ENCODE measurements at places on chromosomes 16 and 17.

DNA sequence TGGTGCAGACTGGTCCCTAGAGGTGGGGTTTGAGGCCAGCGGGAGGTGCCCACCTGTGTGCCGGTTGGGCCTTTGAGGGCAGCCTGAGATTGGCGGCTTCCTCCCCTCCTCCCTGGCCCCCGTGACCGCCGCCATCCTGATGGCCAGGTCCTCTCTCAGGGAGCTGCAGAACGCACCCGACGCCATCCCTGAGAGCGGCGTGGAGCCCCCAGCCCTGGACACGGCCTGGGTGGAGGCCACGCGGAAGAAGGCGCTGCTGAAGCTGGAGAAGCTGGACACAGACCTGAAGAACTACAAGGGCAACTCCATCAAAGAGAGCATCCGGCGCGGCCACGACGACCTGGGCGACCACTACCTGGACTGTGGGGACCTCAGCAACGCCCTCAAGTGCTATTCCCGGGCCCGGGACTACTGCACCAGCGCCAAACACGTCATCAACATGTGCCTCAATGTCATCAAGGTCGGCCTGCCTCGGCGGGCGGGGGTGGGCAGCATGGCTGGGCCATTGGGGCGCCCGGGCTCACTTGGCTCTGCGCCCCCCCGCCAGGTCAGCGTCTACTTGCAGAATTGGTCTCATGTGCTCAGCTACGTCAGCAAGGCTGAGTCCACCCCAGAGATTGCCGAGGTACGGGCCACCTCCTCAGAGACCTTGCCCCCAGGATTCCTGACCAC, 2.8 kb downstream of the GPS1 start:
- no peak for DNase-seq

DNA sequence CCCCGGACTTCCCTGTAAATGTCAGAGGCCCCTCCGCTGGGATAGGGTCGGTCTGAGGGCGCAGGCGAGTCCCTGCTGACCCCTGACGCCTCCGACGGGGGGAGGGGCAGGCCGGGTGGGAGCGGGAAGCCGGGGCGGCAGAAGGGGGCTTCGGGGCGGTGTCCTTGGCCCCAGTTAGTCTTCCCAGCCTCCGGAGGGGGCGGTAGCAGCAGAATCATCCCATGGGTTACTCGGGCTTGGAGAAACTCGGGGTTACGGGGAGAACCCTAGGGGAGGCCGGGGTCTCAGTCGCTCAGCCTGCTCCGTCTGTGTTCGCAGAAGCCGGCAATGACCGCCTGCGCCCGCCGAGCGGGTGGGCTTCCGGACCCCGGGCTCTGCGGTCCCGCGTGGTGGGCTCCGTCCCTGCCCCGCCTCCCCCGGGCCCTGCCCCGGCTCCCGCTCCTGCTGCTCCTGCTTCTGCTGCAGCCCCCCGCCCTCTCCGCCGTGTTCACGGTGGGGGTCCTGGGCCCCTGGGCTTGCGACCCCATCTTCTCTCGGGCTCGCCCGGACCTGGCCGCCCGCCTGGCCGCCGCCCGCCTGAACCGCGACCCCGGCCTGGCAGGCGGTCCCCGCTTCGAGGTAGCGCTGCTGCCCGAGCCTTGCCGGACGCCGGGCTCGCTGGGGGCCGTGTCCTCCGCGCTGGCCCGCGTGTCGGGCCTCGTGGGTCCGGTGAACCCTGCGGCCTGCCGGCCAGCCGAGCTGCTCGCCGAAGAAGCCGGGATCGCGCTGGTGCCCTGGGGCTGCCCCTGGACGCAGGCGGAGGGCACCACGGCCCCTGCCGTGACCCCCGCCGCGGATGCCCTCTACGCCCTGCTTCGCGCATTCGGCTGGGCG, 542 bp downstream of the GUCY2D start:
- no peak for DNase-seq

- no peak for DNase-seq
Observed at GRCh38 chr17:64423881-64424280, 25.0 kb upstream of the MILR1 start.

DNA sequence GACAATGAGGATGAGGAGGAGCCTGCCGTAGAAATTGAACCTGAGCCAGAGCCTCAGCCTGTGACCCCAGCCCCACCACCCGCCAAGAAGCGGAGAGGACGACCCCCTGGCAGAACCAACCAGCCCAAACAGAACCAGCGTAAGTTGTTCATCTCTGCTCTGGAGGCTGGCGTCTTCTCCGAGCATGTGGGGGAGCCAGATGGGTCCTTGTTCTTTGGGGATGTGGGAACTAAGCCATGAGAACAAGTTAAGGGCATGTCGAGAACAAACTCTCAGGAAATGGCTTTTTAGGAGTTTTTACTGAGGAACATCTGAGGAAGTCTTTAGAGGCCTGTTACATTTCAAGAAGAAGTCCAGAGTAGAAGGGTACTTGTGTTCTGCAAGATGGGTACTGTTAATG, 8.2 kb upstream of the CARMIL2 start:
- DNase-seq = no peak

DNA sequence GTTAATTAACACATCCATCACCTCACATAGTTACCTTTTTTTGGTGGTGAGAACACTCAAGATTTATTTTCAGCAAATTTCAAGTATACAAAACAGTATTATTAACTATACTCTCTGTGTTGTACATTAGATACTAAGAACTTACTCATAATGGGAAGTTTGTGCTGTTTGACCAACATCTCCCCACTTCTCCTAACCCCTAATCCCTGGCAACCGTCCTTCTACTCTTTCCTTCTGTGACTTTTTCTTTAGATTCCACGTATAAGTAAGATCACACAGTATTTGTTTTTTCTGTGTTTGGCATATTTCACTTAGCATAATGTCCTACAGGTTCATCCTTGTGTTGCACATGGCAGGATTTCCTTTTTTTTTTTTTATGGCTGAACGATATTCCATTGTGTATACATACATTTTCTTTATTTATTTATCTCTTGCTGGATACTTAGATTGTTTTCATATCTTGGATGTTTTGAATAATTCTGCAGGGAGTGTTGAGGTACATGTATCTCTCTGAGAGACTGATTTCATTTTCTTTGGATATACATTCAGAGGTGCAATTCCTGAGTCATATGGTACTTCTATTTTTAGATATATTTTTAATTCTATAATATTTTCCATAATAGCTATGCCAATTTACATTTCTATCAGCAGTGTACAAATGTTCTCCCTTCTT, 19.0 kb downstream of the PPM1D start:
- no peak for DNase-seq

DNA sequence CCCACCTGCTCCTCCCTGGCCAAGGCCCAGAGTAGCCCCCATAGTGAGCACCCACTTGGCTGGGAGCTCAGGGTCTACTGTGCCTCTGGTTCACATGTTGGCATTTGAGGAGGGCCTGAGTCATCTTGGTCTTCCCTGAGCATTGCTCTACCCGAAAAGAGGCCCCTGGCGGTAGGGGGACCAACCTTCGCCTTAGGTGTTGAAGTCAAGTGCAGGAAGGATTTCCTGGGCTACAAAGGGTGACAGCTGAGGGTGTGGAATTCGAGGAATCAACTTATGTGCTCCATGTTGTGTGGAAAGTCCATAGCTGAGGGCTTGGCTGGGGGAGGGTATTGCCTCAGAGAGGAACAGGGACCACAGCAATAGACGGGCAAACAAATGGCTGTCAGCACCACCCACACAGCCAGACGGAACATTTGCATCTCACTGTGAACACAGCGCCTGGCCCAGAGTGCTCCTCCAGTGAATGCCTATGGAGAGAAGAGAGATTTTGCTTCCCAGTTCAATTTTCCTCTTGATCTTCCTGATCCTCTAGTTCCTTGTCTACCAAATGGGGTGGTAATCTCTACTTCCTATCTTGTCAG, 35.6 kb upstream of the NGFR start:
- DNase-seq = no peak

DNA sequence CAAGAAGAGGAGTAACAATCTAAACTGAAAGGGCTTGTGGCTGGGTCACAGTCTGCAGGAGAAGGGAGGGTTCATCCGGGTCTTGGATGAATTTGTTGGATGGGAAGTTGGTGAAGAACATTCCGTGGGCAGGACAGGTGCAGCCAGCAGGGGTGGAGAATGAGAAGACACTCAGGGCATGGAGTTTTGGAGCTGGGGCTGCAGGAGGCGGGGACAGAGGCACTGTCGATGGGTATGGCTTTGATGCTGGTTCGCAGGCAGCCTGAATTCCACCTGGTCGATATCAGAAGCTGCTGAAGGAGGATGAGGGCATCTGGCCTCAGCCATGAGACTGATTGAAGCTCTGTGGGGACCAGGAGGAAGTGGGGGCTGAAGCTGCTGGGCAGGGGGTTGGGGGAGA, 36.1 kb upstream of the CBFA2T3 start:
- no peak for DNase-seq

DNA sequence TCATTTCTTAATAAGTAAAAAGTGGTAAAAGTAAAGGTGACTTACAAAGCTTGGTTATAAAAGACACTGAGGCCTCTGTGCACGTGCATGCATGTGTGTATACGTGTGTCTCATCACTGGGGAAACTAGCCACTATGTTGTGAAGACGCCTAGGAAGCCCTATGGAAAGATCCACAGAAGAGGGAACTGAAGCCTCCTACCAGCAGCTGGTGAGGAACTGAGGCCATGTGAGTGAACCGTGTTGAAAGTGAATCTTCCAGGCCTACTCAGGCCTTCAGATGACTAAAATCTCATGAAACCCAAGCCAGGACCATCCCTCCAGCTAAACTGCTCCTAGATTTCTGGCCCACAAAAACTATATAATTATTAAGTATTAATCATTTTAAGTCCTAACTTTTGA, 23.7 kb downstream of the PHLPP2 start:
- DNase-seq = no peak

DNA sequence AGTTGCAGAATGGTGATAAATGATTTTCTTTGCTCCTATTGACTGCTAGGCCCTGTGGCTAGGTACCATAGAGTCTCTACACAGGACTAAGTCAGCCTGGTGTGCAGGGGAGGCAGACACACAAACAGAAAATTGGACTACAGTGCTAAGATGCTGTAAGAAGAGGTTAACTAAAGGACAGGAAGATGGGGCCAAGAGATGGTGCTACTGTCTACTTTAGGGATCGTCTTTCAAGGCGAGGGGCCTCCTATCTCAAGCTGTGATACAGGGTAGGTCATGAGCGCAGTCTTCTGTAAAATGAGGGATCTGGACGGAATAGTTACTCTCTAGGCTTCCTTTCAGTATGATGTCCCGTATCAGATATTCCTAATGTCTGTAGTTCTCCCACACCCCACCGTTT, 817 bp downstream of the NME1 start:
- DNase-seq = no peak

DNA sequence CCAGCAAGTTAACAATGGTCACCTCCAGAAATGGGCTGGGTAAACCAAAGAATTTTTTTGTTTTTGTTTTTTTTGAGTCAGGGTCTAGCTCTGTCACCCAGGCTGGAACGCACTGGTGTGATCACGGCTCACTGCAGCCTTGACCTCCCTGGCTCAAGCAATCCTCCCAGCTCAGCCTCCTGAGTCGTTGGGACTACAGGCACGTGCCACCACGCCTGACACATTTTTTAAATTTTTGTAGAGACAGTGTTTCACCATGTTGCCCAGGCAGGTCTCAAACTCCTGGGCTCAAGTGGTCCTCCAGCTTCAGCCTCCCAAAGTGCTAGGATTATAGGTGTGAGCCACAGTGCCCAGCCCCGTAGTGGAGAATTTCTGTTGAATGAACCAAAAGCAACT, 1.7 kb downstream of the SPSB3 start:
- no peak for DNase-seq

GRCh38 chr17:55479903-55480302, 31.3 kb downstream of the SMIM36 start:
- DNase-seq = no peak

DNA sequence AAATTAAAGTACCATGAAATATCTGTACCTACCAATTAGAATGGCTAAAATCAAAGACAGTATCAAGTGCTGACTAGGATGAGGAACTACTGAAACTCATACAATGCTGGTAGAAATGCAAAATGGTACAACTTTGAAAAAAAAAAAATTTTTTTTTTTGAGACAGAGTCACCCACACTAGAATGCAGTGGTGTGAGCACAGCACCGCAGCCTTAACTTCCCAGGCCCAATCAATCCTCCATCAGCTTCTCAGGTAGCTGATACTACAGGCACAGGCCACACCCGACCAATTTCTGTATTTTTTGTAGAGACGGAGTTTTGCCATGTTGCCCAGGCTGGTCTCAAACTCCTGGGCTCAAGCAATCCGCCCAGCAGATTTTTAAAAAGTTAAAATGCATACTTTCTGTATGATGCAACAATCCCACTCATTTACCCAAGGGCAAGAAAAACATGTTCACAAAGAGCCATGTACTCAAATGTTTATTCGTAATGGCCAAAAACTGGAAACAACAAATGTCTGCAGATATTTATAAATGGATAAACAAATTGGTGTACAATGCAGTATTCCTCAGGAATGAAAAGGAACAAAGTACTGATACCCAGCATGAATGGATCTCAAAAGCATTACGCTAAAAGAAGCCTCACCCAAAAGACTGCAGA, 8.7 kb downstream of the SMURF2 start:
- DNase-seq = no peak

DNA sequence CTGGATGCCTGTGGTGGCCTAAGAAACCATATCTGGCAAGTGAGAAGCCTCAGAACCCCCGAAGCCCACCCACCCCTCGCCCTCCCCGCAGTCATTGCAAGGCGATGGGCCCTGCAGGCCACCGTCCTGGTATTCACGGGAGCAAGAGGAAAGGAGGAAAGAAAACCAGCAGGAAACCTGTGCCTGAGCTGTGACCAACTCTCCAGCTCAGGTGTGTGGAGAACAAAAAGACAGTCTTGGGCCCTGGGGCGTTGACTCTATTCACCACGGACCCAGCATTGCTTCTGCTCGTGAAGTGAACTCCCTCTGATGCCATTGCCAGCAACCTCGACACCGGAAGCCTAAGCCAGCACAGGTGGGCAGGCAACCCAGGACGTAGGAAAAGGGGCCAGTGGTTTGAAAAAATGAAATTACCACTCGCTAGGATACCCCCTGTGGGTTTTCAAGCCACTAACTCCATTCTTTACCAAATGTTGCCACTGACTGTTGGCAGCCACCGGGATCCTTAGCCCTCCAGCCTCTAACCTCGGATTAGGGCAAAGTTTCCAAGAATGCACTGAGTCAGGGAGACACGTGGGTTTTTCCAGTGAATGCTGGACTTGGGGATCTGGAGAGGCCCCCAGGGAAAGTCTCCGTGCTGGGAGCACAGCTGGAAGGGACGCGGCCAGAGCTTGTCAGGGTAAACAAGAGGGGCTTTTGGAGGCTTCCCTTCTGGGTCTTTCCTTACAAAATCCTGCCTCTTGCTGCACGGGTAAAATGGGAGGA, 25.1 kb downstream of the FA2H start:
- no peak for DNase-seq

DNA sequence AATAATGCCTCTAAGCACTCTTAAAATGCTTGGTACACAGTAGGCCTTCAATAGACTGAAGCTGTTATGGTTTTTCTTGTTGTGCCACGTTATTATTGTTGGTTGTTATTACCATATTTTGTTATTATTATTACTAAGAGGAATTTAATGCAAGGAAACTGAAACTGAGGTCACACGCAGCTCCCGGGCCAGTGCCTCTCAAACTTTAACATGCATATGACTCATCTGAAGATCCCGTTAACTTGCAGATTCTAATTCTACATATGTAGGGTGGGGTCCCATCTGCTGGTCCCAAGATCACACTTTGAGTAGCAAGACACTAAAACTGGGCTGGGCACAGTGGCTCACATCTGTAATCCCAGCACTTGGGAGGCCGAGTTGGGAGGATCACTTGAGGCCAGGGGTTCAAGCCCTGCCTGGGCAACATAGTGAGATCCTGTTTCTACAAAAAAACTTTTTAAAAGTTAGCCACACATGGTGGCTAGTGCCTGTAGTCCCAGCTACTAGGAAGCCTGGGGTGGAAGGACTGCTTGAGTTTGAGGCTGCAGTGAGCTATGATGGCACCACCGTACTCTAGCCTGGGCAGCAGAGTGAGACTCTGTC, 888 bp downstream of the ACSM5 start:
- DNase-seq = no peak
